ENCODE measurements at places on chromosomes 1 and 21.

DNA sequence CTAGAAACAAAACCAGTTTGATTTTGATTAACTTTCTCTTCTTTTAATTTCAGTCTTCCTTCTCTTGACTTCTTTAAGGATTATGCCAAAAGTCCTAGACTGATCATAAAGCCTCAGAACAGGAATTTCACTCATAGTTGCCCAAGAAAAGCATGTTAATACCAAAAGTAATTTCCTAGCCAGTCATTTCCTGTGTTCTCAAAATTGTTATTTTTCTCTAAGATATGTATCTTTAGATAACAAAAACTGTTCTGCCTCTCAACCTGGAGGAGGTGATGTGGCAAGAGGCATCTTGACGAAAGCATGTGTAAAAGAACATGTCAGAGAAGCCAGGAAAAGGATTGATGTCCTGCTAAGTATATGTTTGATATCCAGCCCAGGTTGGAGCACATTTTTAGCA, 78.0 kb upstream of the IPO9 start:
- DNase-seq = no peak

- no peak for DNase-seq
Observed at GRCh38 chr1:89945852-89946476, 48.9 kb upstream of the ZNF326 start.

DNA sequence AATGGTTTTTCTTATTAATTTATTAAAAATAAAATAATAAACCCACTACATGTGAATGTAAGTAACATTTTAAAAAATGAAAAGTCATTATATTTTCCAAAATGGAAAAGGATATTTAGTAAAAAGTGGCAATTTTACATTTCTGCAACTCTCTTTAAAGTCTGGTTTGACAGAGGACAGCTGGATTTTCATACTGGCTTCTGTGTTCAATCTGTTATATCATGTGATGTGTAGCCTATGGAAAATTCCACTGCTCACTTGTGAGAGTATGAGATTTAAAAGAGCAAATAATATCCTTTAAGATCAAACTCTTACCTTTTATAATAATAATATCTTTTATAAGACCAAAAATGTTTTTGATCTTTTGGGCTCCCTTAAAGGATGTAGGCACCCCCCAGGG, 33.7 kb downstream of the PCP4 start:
- DNase-seq = no peak

- DNase-seq = no peak
Observed at GRCh38 chr1:158025576-158026230, 32.3 kb downstream of the KIRREL1 start.

- no peak for DNase-seq
Observed at GRCh38 chr1:6872573-6873261, 87.5 kb downstream of the CAMTA1 start.

- DNase-seq = no peak
Observed at GRCh38 chr21:46459024-46459355, 299 bp downstream of the DIP2A start.

DNA sequence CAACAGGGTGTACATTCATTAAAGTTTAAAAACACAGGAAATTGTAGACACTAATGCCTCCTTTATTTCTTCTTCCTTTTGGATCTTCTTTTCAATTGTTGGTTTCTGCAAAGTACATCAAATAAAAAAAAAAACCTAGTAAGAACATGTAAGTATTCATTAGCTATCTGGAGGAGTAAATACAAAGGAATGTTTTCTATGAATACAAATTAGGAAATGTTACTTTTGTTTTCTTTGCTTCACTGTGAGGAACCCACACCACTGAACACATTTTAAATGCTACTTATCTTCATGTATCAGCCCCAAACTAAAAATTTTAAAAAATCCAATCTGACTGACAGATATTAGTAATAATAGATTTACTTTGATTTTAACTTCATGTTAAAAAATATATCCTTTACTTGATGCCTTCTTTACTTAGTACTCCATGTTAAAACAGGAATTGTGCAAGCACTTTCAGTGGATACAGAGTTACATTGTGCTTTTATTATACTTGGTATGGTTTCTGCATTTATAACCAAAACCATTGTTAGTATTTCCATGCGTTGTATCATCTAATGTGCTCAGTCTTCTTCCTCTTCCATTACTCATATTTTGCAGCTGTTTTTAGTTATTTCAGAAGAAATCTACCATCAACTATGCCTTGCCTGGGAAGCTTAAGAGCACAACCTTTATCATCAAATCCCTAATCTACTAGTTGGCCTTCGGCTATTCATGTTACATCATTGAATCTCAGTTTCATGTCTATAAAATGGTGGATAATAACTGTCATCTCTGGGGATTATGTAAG, 236.9 kb upstream of the DPYD start:
- DNase-seq = no peak

DNA sequence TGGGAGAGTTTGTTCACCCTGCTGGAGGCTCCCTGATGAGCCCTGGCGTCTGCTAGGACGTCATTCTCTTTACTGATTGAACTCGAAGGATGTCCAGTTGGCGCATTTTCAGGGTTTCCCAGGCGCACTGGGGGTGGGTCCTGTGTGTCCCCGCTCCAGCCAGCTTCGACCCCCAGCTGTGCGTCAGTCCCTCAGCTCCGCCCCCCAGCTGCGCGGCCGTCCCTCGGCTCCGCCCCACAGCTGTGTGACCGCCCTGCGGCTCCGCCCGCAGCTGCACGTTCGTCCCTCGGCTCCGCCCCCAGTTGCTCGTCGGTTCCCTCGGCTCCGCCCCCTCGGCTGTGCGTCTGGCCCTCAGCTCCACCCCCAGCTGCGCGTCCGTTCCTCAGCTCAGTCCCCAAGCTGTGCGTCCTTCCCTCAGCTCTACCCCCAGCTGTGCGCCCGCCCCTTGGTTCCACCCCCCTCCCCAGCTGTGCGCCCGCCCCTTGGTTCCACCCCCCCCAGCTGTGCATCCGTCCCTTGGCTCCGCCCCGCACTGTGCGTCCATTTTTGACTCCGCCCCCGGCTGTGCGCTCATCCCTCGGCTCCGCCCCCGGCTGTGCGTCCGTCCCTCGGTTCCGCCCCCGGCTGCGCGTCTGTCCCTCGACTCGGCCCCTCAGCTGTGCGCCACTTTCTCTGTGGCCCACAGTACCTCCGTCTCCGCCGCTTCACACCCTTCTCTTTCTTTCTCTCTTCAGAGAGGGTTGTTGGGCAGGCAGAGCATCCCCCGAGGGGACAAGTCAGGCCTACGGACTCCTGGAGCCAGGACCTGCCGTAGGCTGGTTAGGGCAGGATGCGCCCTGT, 61.3 kb downstream of the FAAP20 start:
- peak; percentile 94 for DNase-seq

DNA sequence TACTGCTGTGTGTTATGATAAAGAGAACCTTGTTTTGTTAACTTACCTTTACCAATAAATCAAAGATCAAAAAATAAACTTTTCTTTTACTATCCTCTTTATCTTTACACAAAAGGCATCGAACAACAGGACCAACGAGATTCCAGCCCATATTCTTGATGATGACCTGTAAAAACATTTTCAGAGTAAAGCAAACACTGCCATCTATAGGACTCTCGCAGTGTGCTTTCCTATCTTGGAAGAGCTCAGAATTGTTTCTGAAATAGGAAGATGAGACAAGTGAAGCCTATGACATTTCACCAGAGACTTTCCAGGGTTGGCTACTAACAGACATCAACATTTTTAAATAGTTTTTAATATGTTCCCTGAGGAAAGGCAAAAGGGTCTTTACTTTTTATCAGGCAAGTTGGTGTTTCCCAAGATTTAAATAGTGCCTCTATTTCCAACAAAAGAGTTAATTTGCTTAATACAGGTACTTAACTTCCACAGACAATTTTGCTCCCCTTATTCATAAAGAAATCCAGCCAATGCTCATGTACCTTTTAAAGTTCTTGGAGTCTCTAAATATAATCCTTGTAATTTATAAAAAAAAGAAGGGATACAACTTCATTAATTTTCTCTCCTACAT, 7.3 kb downstream of the GLMN start:
- no peak for DNase-seq

DNA sequence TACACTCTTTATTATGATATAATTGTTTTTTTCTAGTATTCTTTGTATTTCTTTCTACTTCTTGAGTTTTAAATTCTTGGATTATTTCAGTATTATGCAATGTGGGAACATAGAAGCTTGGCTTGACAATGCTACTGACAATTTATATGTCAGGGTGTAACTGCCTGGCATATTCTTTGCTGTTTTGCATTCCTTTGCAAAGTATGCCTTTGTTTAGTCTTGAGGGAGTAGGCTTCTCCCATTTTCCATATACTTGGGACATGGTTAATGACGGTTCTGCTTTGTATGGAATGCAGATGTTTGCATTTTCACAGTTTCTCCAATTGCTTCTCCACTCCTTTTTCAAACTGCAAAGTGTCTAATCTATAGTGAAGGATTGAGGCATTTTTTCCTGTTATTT, 109.8 kb downstream of the HMCN1 start:
- DNase-seq = no peak

DNA sequence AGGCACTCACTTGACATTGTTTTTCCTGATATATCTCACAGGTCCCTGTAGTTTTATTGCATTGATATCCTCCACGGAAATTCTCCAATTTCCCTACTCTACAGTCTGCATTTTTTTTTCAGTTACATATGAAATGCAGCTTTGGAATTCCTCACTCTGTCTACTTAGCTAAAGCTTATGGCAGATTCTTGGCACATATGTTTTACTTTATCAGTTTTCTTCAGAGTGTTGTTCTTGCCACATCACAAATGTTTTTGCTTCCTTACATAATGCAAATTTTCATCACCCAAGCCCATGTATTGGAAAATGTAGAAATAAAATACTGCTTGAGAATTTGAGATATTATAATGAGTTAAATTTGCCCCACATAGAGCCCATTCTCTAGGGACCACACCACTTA, 1895.1 kb downstream of the MRPL39 start:
- DNase-seq = no peak

GRCh38 chr1:78779831-78780230, 130.2 kb downstream of the IFI44 start:
- no peak for DNase-seq

DNA sequence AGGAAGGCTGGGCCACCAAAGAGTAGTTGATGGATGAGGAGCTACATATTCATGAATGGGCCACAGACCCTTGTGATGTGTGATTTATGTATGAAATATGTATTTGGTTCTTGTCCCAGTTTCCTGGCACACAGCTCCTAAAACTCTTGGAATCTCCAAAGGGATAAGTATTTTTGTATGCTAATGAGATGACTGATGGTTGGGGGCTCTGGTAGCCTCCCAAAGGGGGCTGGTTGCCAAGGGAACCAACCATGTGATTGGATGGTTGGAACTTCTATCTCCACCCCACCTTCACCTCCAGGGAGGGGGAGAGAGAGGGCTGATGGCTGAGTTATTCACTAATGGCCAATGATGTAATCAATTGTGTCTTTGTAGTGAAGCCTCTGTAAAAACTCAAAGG, 77.1 kb downstream of the ZNF281 start:
- no peak for DNase-seq

- no peak for DNase-seq
Observed at GRCh38 chr1:78687315-78687714, 37.7 kb downstream of the IFI44 start.

DNA sequence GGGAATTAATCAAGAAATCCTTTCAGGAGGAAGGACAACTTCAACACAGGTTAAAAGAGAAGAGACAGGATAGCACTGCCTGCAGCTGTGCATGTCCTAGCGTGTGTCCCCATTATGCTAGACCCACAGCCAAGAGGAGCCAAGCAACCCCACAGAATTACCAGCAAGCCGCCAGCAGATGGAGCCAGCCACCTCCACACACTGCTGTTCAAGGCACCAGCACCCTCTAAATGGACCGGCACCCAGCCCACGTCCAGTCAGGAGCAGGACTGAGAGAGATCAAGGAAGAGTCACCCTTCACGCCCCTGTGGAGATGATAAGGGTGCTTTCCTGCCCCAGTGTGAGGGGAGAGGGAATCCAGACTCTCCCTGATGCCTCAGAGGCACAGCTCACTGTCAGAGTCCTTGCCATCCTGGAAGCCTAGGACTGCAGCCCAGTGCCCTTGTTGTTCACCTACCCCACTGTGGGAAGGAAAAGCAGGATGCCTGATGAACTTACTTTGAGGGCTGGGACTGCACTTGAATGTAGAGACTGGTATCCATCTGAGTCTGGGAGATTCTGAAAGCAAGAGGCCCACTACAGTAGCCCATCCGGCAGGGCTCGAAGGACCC, 37.1 kb upstream of the CTTNBP2NL start:
- peak; percentile 9 for DNase-seq

DNA sequence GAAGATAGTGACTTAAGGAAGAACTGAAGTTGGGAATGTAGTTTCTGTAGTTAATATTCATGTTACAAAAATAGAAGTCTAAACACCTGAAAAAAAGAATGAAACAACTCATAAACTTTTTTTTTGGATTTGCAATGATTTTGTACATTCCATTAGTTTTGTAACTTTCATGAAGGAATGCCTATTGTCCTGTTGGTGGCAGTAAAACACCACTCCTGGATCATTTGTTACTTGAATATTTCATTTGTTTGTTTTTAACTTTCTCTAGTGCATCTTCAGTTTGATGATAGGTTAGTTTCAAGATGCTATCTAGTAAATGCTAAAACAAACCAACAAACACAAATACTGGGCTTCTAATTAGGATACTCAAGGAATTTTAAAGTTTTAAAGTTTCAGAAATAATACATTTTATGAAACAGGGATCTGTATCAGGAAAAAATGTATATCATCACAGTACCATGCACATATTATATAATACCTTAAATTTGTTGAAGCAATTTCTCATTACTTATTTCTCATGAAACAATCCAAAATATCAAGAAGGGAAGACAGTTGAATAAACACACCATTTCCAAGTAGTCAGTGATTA, 229.7 kb upstream of the CACYBP start:
- DNase-seq = no peak

DNA sequence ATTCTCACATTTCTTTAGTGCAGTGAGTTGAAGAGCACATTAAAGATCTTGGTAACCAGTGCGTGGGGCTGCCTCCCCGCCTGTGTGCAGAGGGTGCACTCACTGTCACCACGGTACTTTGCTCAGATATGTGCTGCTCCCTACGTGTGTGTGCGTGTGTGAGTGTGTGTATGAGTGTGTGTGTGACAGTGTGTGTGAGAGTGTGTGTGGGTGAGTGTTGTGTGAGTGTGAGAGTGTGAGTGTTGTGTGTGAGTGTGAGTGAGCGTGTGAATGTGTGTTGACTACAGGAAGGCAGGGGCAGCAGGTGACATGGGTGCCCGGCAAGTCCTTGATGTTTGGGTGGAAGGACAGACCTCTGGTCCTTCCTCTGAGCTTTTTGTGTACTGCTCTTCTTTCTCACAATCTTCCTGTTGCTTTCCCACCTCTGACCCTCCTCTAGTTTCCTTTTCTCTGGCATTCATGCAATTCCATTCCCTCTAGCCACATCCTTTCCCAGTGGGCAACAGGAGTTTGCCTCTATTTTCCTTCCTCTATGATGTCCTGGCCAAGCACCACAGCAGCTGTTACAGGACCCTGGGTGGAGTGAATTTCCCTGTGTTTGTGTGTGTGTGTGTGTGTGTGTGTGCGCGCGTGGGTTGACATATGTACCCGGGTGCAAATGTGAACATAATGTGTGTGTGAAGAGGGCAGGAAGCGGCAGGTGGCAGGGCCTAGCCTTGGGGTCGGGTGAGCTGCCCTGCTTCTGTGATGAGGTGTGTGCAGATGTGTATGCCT, 19.8 kb downstream of the LHX4 start:
- no peak for DNase-seq

- no peak for DNase-seq
Observed at GRCh38 chr1:31199949-31200348, 39.7 kb downstream of the NKAIN1 start.

Data from stimulated activated CD4-positive, alpha-beta T cell treated with anti-CD3 and anti-CD28 coated beads, Interleukin-4, amount 100 ng/mL, for 4 hours (primary cell).